ENCODE measurements at places on chromosomes 1 and 21. TPM values are rescaled to one million over a fixed set of nuclear protein-coding genes. Genes with fewer than 3 reads are reported as not detected.
A peak's percentile ranks its signal among the peaks of the same experiment; 100 is the strongest.

The CD53 gene
- 1.4 TPM for total RNA-seq

The MTARC1 gene
- 24.0 TPM for total RNA-seq

DNA sequence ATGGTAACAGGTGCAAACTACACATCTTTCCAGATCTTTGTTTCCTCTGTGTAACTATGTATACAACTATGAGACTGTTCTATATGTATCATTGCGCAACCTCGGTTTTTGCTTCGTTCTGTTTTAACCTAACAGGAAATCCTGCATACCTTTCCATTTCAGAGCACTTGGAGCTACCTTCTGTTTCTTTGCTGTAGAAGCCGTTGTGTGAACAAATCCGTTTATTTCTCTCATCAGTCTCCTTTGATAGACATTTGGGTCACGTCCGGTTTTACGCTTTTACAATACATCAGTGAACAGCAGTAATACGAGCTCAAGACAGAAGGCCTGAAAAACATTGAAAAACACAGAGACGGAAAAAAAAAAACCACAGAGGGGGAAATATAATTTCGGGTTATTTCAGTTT lies 10.5 kb downstream of the ATP5IF1 start:
- DNase-seq: peak; percentile 67

- no peak for DNase-seq
Observed at GRCh38 chr1:31793086-31793485, 22.7 kb downstream of the SPOCD1 start.
